Nucleus accumbens (tissue), 56 donors: ENCODE measurements at places on chromosomes 6 and 20.

DNA sequence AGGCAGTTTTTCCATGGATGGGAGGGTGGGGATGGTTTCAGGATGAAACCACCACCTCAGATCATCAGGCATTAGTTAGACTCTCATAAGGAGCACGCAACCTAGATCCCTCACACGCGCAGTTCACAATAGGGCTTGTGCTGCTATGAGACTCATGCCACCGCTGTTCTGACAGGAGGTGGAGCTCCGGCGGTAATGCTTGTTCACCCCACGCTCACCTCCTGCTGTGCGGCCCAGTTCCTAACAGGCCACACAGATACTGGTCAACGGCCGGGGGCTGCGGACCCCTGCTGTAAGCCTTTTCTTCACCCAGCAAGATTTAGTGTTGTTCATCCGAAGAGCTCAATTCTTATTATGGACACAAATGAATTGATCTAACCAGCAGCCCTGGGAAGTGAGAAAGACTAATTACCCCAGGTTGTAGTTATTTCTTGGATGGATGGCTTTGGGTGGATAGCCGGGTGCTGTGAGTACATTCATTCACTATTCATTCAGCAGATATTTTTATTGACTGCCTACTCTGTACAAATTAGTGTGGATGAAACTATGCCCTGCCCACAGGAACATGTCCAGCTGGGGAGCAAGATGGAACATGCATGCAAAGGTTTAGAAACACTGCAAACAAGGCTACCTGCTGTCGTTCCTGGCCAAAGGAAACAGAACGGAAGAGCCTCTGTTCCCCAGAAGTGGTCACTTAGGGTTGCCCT is 57.2 kb downstream of the RIOK1 start:
- no peak for DNase-seq

GRCh38 chr20:25539742-25540672 is 45.3 kb downstream of the NINL start:
- peak; percentile 19 for DNase-seq

GRCh38 chr20:30892541-30893345 is 364.7 kb upstream of the DEFB115 start:
- DNase-seq, result no peak

DNA sequence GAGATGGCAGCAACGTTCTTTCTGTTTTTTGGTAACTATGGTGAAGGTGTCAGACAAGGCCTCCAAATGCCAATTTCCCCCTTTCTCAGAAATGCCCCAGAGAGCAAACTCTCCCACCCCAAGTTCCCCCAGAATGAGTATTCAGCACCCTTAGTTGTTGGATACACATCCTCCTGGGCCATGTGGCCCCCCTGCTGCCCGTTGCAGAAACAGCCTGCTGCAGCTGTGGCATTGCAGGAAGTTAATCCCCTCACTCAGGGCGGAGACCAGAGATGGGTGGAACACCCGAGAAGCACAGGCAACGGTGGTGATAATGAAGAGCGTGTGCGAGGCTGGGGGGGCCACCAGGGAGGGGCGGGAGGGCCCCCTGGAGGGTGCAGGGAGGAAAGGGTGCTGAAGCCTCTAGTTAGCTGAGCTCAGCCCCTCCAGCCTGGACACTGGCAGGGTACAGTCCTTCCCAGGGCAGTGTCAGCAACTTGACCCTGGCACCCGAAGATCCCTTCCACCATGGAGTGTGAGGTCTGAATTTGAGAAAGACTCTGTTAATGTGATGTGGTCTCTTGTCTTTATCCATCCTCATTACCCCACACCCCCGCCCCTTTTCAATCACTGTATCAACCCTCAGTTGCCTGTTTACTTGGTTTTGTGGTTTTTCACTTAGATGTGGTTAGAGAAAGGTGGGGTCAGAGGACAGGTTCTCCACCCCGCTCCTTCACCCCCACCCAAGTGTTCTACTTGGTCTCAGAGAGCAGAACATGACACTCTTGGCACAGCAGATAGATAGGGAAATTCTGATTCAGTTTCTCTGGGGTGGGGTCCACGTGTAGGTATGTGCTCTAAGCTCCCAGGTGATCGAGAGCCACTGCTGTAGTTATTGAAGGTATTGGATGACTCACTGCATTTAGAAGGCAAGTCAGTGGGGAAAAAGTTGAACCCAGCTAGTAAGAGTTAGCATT is 208.8 kb upstream of the SUPT3H start:
- no peak for DNase-seq

GRCh38 chr6:154473324-154473723 is 37.2 kb downstream of the CNKSR3 start:
- no peak for DNase-seq
